ENCODE measurements at places on chromosomes 1 and 21. TPM values are rescaled to one million over a fixed set of nuclear protein-coding genes. Genes with fewer than 3 reads are reported as not detected.
A peak's percentile ranks its signal among the peaks of the same experiment; 100 is the strongest.

DNA sequence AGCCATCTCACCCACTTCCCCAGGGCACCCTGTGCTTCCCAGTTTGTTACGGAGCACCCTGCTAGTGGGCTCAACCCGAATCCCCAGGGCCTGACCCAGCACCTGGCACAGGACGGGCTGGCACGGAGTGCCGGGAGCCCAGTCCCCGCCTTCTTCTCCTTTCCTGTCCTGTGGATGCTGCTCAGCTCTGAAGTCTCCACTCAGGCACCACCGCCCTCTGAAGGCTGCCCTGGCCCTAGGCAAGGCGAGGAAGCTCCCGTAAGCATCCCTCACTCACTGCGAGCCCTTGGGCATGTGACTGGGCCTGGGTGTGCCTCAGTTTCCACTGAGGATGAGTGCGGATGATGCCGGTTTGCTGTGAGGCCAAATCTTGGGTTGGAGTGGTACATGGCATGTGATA, 21.8 kb downstream of the SLC1A7 start:
- no peak for DNase-seq

GRCh38 chr1:40980453-40981121, 1.1 kb downstream of the CTPS1 start:
- peak; percentile 26 for DNase-seq

DNA sequence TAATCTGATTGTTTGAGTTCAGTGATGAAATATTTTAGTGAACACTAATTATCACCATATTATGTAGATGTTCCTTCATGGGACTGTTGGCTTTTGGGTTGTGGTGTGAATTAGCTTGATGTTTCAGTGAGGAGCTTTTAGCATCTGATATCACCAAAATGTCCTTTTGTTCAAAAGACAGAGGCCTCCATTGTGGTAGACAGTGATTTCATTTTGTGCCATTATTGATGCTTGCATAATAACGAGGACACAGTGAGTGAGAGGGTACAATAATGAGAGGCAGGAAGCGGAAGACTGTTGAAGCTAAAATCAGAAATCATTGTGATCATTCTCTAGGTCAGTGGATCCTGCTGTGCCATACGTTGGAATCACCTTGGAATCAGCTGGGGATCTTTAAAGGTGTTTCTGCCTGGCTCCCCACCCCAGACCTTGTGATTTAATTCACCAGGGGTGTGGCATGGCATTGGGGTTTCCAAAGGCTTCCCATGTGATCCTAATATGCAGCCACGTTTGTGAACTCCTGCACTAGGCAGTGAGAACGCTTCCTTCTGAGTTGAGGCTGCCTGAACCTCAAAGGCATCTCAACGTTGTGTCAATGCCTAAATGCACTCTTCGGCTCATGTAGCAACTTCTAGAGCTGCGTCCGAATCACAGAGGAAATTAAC, 82.1 kb upstream of the KIF1B start:
- DNase-seq: no peak

DNA sequence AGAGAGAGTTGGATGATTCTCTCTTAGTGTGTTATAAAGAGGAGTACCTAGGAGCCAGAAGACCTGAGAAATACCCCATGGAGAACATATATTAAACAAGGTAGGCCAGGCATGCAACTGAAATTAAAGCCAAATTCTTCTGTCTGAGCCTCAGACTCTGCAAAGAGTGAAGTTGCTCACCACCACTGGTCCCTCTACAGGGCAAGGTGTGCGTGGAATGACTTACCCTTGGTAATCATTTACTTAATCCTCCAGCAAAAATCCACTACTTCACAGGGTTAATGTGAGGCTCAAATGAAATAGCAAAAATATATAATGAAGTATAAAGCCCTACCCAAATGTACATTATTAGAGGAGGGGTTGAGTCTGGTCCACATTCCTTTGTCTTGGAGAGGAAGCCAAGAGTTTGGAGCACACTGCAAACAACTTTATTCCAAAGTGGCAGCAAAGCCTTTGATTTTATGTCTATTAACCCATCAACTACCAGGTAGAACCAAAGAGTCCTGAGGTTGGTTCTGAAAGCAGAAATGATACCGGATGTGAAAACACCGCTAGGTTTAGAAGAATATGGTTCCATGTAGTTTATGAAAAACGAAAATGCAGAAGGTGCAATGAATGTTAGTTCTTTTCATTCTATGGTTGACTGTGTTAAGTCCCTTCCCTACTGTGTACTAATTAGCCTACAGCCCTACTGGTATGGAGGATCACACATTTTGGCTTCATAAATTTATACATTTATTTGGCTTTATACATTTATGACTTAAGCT, 8.5 kb downstream of the SSR2 start:
- no peak for DNase-seq

DNA sequence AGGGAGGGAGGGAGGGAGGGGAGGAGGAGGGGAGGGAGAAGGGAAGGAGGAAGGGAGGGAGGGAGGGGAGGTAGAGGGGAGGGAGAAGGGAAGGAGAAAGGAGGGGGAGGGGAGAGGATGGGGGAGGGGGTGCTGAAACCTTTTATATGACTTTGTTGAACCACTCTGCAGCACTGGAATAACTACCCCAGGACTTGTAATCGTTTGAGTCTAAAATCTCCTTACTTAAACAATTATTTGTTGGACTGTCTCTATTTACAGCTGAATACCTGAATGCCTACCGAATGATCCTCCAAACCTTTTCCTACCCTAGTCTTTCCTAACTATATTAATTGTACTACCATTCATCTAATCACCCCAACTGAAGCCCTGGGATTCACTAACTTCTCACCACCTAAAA, 181.8 kb downstream of the TPR start:
- no peak for DNase-seq

GRCh38 chr1:184242507-184242943, 144.3 kb upstream of the C1orf21 start:
- peak; percentile 7 for DNase-seq

DNA sequence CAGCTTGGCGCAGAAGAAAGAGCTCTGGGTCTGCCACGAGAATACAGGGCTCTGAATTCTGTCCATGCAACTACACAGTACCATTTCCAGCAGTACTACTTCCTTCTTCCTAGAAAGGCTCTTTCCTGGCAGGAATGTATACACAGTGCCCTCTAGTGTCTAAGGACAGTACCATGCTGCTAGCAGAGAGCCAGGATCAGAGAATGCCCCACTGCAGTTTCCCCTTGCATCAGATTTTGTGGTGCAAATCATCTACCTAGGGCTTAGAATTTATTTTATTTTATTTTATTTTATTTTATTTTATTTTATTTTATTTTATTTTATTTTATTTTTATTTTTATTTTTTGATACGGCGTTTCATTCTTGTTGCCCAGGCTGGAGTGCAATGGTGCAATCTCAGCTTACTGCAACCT, 50.8 kb downstream of the PAX7 start:
- peak; percentile 78 for DNase-seq

DNA sequence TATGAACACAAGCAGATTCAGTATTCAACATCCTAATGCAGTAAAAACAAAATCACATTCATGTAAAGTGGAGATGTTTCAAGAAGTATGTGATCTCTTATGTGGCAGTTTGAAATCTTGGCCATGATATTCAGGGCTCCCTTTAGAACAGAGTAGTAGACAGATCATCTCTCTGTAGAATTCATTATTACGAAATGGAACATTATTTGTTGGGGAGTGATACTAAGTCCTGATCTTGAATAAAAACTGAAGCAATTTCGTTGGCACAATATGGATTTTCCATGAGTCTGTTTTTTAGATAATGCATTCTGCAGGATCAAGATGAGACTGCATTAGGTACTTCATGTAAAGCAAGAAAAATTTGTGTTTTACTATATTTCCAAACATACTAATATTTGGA, 264.4 kb upstream of the NRIP1 start:
- no peak for DNase-seq

BGLAP gene
- total RNA-seq: 0.08 TPM

LCE1B gene
- not detected for total RNA-seq

SLC1A7 gene
- total RNA-seq: 2.4 TPM

All from H4 (cell line).